ENCODE measurements at places on chromosomes 4 and X.

GRCh38 chr4:3411676-3412075 is 30.1 kb upstream of the HGFAC start:
- no peak for ATAC-seq

DNA sequence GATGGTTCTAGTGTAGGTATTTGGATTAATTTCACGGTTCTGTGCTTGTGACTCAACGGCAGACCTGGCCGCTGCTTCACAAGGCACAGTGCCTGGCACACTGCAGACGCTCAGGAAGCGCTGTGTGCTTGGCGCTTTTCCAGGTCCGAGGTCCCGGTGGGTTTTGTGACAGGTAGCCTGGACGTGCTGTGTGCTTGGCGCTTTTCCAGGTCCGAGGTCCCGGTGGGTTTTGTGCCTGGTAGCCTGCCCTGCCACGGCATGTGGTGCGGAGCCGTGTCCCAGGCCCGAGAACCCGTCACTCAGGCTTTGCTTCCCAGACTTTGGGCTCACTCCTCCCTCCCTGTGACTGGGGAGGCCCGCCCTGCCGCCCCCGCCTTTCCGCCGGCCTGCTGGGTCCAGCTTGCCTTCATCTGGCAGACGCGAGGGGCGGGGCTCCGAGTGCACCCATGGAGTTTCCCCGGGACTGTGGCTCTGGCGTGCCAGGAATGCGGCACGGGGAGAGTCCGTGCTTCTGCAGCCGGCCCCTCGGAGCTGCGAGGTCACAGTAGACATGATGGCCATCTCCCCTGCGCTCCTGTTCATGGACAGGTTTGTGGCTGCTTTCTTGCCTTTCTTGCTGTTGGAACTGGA is 44.2 kb downstream of the TBC1D14 start:
- no peak for ATAC-seq

DNA sequence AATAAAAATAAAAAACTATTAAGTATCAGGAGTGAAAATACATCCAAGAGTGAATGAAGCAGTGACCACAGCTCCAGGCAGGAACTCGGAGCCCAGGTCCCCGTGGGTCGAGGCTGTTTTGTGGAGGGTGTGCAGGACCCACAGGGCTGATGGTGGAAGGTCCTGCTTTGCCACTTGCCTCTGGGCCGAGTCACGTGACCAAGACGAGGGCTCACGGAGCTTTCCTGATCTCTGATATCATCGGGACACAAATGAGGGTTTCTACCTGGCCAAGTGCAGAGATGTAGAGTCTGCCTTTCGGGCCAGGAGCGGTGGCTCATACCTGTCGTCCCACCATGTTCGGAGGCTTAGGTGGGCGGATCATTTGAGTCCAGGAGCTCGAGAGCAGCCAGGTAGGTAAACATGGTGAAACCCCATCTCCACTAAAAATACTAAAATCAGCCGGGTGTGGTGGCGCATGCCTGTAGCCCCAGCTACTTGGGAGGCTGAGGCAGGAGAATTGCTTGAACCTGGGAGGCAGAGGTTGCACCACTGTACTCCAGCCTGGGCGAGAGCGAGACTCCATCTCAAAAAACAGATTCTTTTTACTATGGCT is 7.2 kb downstream of the SLC25A6 start:
- ATAC-seq = no peak

DNA sequence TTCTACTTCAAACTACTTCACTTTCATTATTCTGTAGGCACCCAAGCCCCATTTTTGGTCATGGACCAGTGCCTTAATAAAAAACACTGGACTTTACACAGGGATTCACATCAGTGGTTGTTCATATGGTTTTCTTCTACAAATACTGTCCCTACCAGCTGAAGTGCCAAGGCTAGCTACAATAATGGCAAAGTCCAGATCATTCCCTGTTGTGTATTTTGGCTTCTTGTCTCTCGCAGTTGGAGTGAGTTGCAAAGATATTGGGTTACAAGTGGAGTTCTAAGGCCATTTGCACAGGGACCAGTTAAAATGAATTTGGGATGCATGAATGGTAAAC is 16.7 kb upstream of the ANKRD17 start:
- ATAC-seq = no peak

All from activated T-helper 17 cell treated with anti-CD3 and anti-CD28 coated beads, Interleukin-2, amount 50 U/mL, for 72 hours (primary cell).